Colonic mucosa (tissue), 4 donors: ENCODE measurements at places on chromosomes 2 and 18. TPM values are rescaled to one million over a fixed set of nuclear protein-coding genes. Genes with fewer than 3 reads are reported as not detected.

The KRTCAP3 gene
- total RNA-seq: 147 TPM

The ABCG5 gene
- not detected for total RNA-seq

The HOXD13 gene
- total RNA-seq: 0.32 TPM

DNA sequence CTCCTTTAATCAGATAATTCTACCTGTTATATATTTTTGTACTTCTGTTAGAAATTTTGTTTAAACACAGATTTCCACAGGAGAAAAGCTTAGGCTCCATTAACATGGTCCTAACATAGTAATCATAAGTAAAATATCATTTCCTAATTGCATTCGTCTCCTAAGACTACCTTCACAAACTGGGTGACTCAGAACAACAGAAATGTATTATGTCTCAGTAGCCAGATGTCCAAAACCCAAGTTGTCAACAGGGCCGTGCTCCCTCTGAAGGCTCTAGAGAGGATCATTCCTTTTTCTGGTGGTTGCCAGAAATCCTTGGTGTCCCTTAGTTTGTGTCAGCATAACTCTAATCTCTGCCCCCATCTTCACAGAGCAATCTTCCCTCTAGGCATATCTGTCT is 5.4 kb downstream of the FBXO15 start:
- no peak for DNase-seq

- no peak for DNase-seq
These were observed 22.1 kb upstream of the TCF7L1 start for GRCh38 chr2:85110991-85111560.

DNA sequence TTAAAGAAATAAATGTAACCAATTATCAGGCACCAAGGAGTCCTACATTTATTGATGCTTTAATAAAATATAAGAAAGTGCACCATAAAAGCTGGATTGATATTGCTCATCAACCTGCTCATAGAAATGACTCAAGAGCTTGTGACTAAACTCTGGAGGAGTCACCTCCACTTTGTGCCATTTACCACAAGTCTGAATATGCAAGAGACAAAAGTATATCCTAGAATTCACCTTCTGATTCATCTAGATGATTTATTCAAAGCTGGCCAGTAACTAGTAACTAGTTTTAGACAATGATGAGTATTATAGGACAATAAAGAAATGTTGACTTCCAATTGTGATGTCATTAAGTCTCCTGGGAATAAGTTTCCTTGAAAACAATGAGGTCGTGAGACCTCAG is 146.0 kb upstream of the SOX11 start:
- no peak for DNase-seq

DNA sequence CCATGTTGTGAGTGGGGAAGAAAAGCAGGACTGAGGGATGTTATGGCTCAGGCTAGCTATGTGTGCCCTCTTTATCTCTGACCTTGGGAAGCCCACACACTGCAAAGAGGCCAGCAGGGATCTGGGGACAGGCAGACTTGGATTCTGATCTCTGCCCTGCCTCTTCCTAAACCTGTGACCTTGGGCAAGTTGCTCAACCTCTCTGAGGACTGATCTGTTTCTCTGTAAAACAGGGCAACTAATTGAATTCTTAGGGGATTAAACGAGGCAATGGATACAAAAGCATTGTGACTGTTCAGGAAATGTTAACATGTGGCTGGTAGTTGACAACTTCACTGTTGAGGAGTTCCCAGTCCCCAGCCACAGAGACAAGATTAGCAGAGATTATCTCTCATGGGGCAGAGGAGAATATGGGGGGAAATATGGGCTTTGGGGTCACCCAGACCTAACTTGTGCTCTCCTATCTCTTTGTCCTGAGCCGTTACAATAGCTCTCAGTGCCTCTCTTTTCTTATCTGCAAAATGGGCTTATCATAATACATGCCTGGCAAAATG is 184.7 kb upstream of the GLI2 start:
- no peak for DNase-seq

DNA sequence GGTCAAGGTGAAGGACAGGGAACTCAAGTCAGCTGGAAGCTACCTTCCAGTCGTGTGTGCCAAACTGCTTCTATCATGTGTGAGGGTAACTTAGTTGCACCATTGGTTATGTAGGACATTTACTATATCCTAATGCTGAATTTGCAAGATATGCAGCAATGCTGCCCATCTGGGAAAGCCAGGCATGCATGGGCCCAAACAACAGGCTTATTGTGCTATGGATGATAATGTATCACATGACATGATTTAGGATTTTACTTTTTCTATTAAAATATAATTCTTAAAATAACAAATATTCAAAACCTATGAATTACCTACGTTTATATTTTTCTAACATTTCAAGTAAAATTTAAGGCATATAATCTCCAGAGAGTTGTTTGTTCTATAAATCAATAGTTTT is 35.9 kb downstream of the B4GALT6 start:
- DNase-seq: no peak
